Stimulated activated CD4-positive, alpha-beta T cell treated with anti-CD3 and anti-CD28 coated beads, Interleukin-1b, Interleukin-23, amount 100 ng/mL, for 1 hour (primary cell): ENCODE measurements at places on chromosomes 5 and 9.

DNA sequence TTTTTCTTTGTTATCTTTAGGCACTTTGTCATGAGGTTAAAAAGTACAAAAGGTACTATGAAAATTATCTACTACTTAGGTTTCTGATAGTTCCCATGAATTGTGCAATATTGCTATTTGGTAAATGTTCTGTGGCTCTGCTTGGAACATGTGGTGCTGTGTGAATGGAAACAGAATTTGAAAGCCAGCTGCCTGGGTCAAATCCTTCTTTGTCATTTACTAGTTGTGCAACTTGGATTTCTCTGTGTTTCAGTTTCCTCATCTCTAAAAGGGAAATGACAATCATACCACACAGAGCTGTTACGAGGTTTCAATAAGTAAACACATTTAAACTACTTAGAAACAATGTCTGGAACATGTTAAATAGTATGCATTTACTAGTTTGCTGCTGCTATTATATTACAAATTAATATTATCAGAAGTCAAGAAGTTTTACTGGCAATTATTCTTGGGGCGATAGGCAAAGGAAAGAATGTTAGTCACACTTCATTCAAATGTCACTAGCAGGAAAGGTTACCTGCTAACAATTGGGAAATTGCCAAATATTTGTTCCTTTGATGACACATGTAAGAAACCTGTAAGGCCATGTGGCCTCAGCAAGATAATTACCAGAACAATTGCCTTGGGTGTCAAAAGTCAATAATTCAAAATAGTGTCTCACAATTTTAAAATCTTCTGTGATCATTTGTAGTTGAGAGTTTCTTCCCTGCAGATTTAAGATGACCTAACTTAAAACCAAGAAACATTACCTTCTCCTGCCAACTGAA, 184.8 kb downstream of the KIAA0825 start:
- DNase-seq = no peak

GRCh38 chr5:156783092-156783491, 67.0 kb upstream of the PPP1R2B start:
- DNase-seq = no peak

GRCh38 chr5:55063220-55063863, 39.1 kb upstream of the GZMA start:
- DNase-seq = no peak

GRCh38 chr5:177132136-177133095, 1.2 kb upstream of the NSD1 start:
- no peak for DNase-seq

- no peak for DNase-seq
These were observed 8.7 kb downstream of the SLC6A19 start for GRCh38 chr5:1209896-1210776.

GRCh38 chr5:7869474-7870136, 657 bp downstream of the MTRR start:
- no peak for DNase-seq

DNA sequence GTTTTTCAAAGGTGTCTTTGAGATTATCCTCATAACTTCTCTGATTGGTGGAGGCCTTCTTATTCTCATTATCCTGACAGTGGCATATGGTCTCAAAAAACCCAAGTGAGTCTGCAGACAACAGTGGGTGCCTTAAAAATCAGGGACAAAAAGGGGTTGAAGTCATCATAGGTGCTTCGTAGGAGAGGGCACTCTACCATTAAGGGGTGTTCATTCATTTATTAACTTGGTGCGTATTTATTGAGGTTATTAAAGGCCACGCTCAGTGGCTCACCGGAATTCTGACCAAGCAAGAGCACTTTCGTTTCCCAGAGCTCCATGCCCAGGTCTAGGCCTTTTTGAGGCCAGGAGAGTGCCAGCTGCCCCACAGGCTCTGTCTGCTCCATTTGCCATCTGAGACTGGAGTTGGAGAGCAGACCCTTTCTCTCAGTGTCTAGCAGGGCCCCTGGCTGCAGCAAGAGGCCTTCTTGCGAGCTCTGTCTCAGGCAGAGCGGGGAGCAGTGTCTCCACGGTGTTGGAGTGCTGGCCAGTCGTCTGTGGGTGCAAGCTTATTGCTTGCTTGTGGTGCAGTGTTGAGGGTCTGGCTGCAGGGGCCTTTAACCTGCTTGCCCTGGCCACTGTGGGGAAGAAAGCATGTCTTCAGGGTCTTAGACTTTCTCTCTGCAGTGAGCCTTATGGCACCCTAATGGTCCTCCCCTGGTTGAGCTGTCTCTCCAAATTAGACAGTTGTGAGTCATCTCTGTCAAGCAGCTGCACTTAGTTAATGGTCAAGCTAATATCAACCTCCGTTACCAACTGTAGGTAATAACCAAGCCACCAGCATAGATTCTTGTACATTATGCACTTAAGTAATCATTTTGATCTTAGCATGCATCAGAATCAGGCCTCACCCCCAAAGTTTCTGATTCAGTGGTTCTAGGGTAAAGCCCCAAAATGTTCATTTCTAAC, 62.6 kb downstream of the IL31RA start:
- no peak for DNase-seq

DNA sequence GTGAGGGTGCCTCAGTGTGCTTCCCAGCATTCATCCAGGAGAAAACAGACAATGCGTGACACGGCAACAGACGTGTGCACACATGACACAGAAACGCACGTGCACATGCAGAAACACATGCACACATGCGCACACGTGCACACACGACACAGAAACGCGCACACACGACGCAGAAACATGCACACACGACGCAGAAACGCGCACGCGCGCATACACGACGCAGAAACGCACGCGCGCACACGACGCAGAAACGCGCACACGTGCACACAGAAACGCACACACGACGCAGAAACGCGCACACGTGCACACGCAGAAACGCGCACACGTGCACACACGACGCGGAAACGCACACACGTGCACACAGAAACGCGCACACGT, 16.5 kb downstream of the TPPP start:
- DNase-seq = no peak

- no peak for DNase-seq
These were observed 30.6 kb upstream of the TLE1 start for GRCh38 chr9:81719972-81720371.

DNA sequence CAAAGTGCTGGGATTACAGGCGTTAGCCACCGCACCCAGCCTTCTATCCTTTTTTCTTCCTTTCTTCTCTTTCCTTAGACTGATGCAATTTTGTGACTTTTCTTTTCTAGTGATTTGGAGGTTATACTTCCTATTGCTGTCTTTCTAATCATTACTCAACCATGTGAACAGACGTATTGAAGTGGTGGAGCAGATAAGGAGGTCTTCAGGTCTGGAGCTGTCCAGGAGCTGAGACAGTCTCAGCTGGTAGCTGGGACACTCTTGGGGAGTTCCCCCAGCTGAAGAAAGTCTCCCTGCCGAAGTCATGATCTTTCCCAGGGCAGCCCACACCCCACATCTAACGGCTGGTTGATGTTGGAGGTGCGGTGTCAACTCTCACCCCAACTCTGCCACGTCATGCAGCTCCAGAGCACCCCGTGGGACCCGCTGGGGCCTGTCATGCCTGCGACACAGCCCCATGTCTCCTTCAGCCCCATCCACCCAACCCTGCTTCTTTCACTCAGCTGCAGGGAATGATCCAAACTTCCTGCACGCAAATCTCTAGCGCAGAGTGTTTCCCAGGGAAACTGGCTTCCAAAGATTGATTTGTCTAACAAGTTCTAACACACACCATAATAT, 41.1 kb downstream of the NSUN2 start:
- no peak for DNase-seq

DNA sequence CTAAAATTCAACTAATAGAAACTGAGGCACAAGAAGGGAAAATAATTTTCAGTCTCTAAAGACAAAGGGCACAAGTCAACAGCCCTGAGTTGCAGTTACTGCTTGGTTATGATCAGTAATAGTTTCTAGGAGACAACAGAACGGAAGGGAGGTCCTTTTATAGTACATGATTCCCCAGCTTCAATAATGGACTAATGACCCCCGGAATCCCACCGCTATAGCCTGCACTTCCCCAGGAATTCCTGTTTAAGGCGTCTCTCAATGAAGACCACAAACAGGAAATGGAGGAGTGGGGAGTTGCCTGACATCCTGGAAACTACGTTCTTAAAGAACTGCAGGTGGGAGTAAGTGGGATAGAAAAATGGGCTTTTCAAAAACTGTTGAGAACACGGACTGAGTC, 60.6 kb downstream of the DIAPH1 start:
- no peak for DNase-seq

DNA sequence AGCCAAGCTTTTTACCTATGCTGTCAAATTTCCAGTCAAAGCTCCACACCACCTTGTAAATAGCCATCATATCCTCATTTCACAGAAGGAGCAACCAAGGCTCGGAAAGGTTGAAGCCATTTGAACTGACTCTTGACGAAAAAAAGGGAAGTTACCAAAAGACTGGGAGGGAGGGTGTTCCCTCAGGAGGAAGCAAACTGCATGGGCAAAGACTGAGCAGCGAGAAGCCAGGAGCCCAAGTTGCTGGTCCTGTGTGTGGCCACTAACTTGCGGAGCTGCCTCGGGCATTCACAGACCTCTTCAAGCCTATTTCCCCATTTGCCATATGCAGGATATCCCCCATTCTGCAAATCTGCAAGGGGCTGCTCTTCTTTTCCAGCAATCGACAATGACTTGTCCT, 37.4 kb downstream of the TTLL11 start:
- no peak for DNase-seq

GRCh38 chr5:150245111-150245789, 44.3 kb downstream of the CAMK2A start:
- DNase-seq = no peak

DNA sequence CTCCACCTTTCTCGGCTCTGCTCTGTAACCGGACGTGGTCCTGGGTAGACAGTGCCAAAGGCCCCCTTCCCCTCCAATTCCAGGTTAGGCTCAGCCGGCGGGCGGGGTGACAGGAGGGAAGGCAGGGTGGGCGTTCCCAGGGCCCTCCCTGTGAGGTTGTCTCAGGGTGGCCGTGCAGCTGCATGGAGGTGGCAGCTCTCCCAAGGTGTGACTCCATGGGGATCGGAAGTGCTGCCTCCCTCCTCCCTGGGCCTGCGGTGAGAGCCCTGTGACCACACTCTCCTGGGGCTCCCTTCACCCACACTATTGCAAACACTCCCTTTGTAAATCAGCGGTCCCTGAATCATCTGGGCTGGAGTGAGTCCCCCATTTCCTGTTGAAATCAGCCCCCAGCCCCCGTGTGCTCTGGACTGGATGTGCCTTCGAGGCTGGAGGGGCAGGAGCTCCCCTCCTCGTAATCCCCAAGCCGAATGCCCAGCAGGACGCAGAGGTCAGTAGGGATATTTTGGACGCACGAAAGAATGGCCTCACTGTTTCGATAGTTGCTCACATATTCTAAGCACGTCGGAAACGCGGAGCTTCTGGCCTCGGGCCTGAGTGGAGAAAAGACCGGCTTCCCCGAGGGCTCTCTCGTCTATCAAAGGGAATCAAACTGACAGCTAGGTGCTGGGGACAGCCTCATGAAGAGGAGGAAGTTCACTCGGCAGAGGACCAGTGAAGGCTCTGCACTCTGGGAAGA, 107.6 kb upstream of the COL5A1 start:
- DNase-seq = no peak

DNA sequence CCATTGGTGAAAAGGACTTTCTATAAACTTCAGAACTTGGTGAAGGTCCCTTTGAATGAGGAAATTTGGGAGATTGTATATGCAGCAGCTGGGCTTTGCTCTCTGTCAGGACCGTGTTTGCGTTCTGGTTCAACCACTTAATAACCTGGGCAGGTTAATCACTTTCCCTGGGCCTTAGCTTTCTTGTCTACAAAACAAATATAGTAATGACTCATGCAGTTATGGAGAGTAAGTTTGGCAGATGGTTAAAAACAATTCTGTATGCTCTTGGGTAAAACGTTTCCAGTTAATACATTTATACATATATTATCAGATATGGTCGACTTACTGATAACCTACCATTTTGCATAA, 197.0 kb downstream of the ARHGEF28 start:
- DNase-seq = no peak

GRCh38 chr5:130289132-130290088, 385.1 kb downstream of the CHSY3 start:
- no peak for DNase-seq

DNA sequence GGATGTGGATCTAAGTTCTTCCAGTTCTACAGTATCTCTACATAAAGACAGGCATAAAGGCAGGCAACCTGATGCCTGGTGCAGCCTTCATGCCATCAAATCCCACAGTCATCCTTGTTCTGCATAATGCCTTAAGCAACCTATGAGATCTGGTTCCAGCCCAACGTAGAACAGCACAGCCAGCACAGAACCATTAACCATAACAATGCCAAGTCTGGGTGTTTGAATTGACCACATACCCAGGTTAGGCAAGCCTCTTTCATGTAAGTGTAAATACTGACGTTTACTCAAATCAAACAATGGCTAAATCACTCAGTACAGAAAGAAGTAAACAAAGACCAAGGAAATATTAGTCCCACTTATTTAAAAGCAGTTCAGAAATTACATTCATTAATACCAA, 195.0 kb downstream of the ADAMTSL1 start:
- no peak for DNase-seq

GRCh38 chr5:80805038-80805437, 150.3 kb upstream of the DHFR start:
- no peak for DNase-seq

- DNase-seq = no peak
These were observed 28.4 kb downstream of the PSAT1 start for GRCh38 chr9:78325343-78325742.

- DNase-seq = no peak
These were observed 62.8 kb downstream of the PFDN1 start for GRCh38 chr5:140239939-140240700.

GRCh38 chr9:72346333-72346732, 18.7 kb downstream of the ZFAND5 start:
- DNase-seq = no peak
